ENCODE measurements at places on chromosomes 6 and 20.

DNA sequence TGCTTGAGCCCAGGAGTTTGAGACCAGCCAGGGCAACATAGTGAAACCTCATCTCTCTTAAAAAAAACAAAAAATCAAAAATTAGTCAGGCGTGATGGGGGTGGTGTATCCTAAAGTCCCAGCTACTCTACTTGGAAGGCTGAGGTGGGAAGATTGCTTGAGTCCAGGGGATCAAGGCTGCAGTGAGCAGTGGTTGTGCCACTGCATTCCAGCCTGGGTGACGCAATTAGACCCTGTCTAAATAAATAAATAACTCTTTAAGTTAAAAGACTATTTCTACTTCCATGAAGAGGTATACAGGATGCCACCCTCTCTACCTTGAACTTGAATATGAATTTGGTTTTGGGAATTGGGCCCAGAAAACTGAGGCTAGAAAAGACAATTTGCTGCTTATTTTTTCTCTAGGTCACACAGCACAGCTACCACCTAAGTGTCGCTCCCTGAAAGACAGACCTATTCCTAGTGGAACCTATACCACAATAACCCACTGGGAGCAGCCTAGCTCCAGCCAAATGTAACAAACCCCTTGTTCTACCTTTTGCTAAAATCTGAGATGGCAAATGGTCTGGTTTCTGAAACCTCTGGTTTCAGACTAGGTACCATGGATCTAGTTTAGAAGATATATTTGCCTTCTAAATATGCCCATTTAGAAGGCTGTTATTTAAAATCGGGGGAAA lies 35.2 kb downstream of the HMGCLL1 start:
- no peak for DNase-seq

- no peak for DNase-seq
These were observed 109.0 kb upstream of the THBS2 start for GRCh38 chr6:169362501-169363121.

DNA sequence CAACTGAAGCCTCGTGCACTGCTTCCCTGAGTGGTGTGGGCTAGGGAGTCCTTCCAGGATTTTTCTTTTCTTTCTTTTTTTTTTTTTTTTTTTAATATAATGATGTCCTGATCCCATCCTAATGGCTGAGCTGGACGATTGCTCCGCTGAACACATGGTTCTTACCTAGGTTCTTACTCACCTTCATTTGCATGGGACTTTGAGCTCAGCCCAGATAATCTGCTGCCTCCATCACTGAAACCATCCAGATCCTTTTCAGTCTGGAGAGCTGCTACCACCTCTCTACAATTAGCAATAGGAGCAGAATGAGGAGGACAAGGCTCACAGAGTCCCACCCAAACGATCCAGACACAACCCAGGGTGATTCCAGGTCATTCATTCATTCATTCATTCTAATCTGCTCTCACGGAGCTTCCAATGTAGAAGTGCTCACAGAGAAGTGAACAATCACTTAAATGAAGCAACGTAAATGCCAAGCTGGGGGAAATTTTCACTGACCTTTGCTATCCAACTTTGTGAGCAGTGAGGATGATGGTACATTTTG lies 246.3 kb upstream of the RREB1 start:
- DNase-seq: no peak

DNA sequence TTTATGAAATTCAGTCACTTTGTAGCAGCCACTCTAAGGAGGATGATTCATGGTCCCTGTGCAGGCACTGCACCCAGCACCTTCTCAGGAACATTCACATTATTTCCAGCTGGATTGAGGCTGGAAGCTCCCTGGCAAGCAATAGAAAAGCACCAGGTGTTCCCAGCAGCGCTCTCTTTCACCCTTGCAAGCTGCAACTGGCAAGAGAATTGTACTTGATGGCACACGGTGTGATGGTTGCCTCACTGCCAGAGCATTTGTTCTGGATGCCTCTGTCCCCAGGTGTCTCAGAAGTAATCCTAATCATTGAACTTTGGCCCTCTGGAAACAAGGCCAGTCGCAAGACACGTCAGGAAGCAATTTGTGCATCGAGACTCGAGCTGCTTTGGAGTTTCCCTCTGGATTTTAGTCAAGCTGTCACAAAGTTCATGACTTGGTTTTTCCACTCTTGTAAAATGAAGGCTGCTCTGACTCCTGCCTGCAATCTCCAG lies 24.9 kb upstream of the PHACTR2 start:
- DNase-seq: no peak

- no peak for DNase-seq
These were observed 1128.4 kb upstream of the MAP3K7 start for GRCh38 chr6:91715171-91715805.

DNA sequence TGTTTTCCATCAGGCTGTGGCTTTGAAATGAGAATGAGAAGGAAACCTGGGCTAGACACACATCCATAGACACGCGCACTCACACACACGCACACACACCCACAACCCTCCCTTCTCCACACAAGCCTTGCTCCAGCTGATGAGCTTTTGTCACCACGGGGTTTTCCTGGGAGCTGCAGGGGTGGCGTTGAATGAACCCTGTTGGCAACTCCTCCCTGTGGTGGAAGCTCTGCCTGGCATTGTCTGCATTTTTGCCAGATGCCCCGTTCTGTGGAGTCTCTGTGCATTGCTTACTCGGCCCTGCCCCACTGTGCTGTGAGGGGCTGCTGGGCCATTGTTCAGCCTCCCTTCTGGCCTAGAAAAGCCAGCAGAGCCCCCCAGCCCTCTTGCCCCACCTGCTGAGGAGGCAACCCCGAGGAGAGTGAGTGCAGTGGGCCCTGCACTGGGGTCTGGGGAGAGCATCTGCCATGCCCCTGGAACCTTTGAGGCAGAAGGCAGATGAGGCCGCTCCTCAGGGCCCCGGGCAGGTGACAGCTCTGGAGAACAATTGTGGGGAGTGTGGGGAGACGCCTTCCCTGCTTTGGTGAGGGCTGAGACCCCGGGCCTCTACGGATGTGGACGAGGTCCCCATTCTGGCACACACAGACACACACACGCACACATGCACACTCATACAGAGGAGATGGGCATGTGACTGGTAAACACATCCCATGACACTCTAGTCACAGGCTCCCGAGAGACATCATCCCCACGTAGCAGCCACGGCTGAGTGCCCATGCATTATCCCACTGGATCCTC lies 9.9 kb downstream of the ADIG start:
- DNase-seq: no peak

DNA sequence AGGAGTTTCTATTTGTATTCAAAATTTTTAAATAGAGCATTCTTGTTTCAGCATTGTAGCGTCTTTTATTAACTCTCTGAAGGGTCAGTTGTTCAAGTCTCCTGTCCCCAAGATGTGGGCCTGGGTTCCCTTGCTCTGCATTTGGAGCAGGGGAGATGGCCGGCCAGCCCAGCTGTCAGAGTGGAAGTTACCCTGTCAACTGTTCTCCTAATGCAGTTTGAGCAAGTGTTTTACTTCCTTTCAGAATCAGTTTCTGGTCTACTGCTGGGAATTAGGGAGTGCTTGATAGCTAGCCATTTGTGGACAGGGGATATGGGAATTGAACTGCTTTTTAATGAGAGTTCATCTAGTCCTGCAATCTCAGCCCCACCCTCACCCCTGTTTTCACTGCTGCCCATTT lies 116.6 kb downstream of the QKI start:
- DNase-seq: no peak

Measured in fibroblast of skin of scalp (primary cell).